CD4-positive, alpha-beta T cell treated with Interleukin-21 for 1 hour (primary cell): ENCODE measurements at places on chromosomes 12 and 14.

DNA sequence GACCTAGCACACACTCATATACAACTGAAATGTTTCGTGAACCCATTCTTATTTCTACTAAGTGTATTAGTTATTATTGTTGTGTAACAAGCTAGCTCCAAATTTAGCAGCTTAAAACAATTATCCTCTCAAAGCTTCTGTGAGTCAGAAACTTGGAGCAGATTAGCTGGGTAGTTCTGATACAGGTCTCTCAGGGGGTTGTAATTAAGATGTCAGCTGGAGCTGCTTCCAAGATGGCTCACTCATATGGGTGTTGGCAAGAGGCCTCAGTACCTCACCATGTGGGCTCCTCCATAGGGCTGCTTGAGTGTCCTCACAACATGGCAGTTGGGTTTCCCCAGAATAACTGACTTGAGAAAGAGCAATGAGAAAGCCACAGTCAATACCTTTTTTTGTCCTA, 9.8 kb downstream of the GPR135 start:
- DNase-seq, result no peak

DNA sequence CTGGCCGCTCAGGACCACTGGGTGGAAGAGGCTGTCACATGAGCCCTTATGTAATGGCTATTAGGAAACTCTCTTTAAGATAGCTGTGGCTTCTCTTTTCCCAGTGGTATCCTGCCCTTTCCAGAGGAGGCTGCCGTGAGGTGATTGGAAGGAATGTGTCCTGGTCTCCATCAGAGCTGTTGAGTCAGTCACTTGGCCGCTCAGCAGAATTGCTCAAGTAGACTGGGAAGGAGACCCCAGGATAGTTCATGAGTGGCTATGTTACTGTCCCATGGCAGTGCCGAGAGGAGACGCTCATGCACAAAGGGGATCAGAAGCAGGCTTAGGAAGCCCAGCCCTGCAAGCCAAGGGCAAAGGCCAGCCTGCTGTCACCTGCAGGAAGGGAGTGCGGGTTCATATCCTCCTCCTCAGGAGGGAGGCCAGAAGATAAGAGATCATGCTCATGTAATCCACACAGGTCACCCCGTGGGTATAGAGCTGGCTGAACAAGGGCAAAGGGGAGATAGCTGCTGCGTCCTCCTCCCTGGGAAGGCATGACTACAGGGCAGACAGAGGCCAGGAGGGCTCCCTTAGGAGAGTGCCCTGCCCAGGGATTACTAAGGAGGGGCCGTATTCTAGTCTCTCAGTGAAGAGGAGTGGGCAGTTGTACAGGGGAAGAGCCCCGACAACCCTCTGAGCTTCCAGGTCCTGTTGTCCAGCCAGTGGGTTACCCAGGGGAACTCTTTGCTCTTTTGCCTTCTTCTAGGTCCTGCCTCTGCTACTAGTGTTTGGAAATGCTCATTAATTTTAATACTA, 137.0 kb upstream of the MAX start:
- no peak for DNase-seq

- no peak for DNase-seq
Observed at GRCh38 chr12:117034249-117034648, 65.0 kb downstream of the TESC start.

GRCh38 chr12:116821291-116821690, 60.0 kb downstream of the HRK start:
- DNase-seq, result no peak

DNA sequence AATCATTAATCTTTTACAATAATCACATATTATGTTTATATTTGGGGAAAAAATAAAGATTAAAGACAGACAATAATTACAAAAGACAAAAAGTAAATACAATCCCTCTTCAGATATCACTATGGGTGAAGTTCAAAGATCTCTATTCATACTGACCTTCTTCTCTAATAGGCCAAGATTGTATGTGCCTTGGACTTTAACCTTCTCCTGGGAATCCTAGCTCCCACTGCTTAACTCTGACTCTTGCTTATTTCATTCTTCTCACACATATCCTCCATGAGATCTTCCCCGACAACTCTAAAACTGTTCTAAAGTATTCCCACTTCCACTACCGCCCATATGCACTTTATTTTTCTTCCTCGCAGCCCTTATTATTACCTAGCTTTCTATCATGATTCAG, 83.8 kb downstream of the EEA1 start:
- no peak for DNase-seq

- DNase-seq, result no peak
Observed at GRCh38 chr12:5623411-5623810, 191.5 kb downstream of the NTF3 start.

GRCh38 chr12:115030017-115030416, 346.0 kb upstream of the TBX3 start:
- no peak for DNase-seq

GRCh38 chr12:122013791-122014590, 7.7 kb upstream of the BCL7A start:
- no peak for DNase-seq

GRCh38 chr12:116489116-116489515, 70.1 kb upstream of the MAP1LC3B2 start:
- DNase-seq, result no peak
